ENCODE measurements at places on chromosomes 1 and 21.

DNA sequence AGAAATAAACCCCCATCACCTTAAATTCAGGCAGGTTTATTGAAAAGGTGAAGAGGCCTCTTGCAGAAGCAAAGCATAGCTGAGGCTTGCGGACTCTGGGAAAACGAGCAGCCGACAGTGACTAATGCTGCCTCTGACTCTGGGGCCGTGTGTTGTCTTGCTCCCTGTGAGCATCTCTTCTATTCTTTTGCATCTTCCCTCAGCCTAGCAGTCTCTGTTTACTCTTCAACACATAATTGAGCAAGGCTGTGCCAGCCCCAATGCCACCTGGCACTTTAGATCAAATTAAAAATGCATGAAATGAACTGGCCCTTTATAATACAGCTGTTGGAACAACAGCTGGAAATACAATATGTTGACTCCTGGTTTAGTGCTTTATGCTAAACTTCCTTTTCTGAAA lies 18.4 kb upstream of the REG4 start:
- peak; percentile 18 for DNase-seq

- DNase-seq = no peak
Measured at GRCh38 chr1:203271962-203272632, 33.2 kb upstream of the BTG2 start.

GRCh38 chr1:44532567-44532944 lies 127.5 kb downstream of the RNF220 start:
- DNase-seq = no peak

DNA sequence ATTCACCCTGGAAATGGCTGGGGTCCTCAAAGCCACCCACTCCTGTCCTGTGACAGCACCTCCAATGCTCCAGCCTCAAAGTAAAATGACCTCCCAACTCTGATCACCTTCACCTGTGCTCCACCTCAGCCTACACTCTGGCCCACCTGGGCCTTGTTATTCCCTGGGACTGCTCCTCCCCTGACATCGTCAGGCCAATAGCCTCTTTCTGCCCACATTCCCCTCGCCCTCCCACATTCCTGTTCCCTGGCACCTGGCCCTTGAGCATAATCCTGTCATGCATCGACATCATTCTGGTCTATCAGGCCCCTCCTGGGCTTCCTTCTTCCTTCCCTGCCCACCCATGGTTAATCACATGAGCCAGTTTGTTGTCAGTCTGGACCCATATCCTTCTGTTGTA lies 13.2 kb upstream of the BCAR3 start:
- no peak for DNase-seq

Data from NCI-H1436 treated with DMSO at 0.1 percent for 48 hours (cell line).